ENCODE measurements at places on chromosomes 12 and 14.

GRCh38 chr14:106309423-106309822, 783.0 kb downstream of the TMEM121 start:
- DNase-seq: no peak

DNA sequence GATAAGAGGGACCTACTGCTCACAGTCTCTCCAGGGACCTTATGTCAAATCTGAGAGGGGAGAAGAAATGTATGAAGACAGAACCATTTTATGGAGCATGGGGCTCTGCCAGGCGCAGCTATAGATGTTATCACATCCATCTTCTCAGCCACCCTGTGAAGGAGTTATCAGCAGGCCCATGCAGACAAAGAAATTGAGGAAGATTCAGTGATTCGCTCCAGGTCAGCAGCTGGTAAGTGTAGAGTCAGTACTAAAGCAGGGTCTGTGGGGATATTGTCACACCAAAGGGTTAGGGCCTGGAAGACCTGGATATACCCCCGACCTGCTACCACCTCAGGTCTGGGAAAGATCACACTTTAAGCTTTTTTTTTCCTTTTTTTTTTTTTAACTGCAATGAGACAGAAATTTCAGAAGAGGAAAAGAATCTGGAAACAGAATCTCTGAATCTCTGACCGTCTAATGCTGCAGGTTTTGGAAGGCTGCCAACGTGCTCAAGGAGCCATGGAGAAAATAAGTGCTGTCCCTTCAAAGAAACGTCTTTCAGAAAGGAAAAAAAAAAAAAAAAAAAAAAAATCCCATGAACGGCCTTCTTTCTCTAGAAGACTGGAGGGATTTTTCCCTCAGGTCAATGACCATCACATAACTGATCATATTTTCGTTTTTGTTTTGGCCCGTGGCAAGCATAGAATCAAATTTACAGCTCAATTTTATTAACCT, 73.3 kb upstream of the PLEKHG7 start:
- DNase-seq: no peak

- no peak for DNase-seq
Measured at GRCh38 chr12:121444842-121445202, 44.9 kb downstream of the RNF34 start.

GRCh38 chr12:105240228-105240627, 4.3 kb upstream of the APPL2 start:
- DNase-seq: no peak

DNA sequence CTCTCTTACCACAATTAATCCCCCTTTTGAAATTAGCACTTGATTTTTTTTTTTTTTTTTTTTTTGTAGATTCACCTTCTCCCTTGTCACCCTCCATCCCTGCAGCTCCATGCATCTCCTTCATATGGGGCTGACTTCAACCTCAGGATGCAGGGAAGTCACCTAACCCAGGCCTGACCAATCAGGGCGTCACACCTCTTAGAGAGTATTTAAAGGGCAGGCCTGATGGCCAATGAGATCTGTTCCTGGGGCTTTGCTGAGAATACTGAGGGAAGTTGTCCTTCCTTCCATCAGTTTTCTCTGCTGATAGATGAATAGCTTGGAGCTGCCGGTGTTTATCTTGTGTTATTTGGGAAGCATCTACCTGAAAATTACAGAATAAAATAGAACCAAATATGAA, 1104.7 kb upstream of the TMEM132C start:
- no peak for DNase-seq

DNA sequence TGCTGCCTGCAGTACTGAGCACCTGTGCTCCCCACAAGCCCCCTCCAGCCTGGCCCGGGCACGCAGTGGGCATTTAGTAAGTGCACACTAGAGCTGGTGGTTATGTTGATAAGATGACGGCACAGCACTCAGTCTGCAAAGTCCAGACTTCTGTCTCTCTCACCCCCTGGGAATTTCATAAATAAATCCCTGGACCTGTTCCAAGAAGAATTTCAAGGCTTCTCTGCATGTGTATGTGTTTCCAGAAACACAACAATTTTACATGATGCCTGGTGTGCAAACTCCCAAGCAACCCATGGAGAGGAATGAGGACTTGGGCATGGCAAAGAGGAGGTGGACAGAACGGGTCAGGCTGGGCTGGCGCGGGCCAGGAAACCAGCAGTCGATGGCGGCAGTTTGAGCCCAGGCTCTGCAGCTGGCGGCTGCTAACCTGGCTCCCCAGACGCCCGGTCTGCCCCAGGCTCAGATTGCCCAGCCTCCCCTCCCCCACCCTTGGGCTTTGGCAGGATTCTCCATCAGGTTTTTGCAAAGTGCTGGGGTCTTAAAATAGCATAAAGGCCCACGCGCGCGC, 10.4 kb upstream of the ACVR1B start:
- no peak for DNase-seq

DNA sequence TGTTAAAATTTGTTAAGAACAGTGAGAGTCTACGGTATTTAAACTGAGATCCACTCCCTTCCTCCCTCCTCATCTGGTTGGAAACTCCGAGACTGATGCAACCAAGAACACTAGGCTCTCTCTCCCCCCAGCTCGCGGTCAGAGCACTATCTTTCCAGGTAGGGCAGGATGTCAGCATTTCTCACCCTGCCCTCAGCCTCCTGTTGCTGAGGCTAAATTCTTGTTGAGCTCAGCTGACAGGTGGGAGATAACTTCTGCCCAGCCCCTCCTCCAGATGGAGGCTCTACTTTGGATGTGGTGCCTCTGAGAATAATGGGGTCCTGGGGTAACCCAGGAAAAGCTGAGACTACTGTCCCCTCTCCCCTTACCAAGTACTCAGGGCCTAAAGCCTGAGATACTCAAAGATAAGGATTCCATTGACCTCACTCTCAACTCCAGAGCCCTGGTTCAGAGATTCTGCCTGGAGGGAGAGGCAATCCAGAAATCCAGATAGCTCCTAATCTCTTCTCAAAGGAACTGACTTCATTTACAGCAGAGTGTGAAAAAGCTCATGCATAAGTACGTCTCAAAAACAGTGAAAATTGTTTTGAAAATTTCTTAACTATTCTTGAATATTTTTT, 110.1 kb downstream of the EML5 start:
- DNase-seq: no peak

DNA sequence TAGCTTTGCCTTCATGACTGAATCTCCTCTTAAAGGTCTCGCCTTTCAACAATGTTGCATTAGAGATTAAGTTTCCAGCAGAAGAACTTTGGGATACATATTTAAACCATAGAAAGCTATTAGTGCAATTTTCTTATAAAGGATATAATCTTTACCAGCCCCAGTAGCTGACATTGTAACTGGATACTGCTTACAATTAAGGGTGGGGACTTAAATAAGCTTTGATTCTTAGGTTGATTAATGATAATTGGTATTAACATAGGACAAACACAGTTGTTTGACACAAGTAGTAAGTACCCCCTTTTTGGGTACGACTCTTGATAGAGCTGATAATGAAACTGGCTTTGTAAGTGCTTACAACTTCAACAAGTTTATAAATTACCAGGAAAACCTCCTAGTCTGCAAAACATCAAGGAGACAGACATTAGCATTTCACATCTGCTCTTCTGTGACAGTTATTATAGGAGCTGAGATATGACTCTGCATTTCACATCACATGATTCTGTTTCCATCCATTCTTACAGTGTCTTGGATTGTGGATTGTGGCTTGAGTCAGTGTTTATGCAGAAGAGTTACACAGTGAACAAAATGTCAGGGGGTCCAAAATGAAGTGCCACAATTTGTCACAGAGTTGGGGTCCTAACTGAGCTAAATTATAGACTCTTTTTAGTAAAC, 249.1 kb upstream of the E2F7 start:
- no peak for DNase-seq

GRCh38 chr14:105881021-105881930, 354.9 kb downstream of the TMEM121 start:
- no peak for DNase-seq

Data from stimulated activated CD8-positive, alpha-beta memory T cell treated with anti-CD3 and anti-CD28 coated beads, Interleukin-7, amount 100 ng/mL, for 1 hour (primary cell).